ENCODE measurements at places on chromosomes 6 and 20.

- no peak for DNase-seq
These were observed 32.7 kb downstream of the CENPW start for GRCh38 chr6:126372626-126373025.

DNA sequence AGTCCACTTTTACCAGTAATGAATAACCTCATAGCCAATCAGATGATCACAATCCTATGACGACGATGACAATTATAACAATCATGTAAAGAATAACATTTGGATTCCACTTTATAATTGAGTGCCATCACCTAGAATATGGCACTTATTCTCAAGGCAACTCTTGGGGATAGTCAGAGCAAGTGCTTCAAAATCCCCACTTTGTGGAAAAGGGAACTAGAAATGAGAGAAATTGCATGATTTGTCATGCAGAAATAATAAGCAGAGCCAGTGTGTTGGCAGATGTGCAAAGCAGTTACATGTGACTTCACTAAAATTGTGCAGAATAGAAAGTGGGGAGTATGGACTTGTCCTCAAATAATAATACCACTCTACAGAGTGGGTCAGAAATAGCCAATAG, 41.3 kb downstream of the FRK start:
- no peak for DNase-seq

GRCh38 chr20:15033891-15034290, 696.5 kb upstream of the FLRT3 start:
- no peak for DNase-seq

DNA sequence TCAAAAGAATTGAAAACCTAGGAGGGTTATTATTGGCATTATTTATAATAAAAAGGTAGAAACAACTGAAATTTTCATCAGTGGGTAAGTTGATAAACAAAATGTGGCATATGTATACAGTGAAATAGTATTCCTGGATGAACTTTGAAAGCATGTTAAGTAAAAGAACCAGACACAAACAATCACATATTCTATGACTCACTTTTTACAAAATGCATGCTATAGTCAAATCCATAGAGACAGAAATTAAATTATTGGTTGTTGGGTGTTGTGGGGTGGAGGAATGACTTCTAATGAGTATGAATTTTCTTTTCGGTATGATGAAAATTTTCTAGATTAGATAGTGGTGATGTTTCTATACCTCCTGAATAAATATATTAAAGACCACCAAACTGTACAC, 94.6 kb downstream of the LRRC1 start:
- no peak for DNase-seq

GRCh38 chr6:88730611-88731011, 232.8 kb downstream of the RNGTT start:
- no peak for DNase-seq

GRCh38 chr6:161035182-161035980, 43.8 kb downstream of the MAP3K4 start:
- DNase-seq: no peak

GRCh38 chr20:57582432-57583288, 21.8 kb downstream of the PCK1 start:
- DNase-seq: no peak

GRCh38 chr20:11267131-11267761, 593.4 kb upstream of the JAG1 start:
- DNase-seq: peak; percentile 31

- no peak for DNase-seq
These were observed 86.7 kb upstream of the LAMP5 start for GRCh38 chr20:9427430-9428291.

GRCh38 chr20:53517146-53517545, 76.5 kb downstream of the ZNF217 start:
- DNase-seq: no peak

GRCh38 chr6:57262901-57263694, 41.0 kb upstream of the RAB23 start:
- DNase-seq: no peak

- no peak for DNase-seq
These were observed 608.4 kb downstream of the EPHA7 start for GRCh38 chr6:92810913-92811312.

DNA sequence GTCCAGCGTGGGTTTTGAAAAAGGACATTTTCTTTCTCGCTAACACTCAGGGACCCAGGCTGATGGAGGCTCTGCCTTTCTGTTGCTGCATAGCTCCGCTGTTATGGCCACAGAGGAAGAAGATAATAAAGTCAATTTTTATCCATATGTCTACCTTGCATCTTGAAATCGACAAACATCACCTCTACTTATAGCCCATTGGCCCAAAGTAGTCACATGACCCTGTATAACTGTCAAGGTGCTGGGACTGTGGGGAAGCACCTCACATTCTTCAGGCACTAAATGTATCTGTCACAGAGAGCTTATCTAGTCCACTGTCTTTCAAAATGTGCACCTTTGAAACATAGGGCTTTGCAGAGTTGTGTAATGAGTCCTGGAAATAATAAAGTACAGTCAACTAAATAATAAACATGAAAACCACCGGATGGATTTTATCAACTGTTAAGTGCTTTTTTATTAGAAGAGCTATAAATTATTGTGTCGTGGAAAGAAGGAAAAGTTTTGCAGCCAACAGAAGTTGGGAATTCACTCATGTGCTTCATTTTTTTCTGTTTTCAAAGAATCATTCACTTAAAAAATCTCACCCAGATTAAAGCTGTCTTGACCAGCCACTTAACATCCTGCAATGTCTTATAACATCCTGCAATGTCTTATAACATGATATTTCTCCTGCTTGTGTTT, 47.7 kb upstream of the RCAN2 start:
- DNase-seq: no peak

- DNase-seq: no peak
These were observed 5.3 kb downstream of the GCLC start for GRCh38 chr6:53539561-53539960.

- peak; percentile 10 for DNase-seq
These were observed 451.2 kb upstream of the JAG1 start for GRCh38 chr20:11124849-11125505.

DNA sequence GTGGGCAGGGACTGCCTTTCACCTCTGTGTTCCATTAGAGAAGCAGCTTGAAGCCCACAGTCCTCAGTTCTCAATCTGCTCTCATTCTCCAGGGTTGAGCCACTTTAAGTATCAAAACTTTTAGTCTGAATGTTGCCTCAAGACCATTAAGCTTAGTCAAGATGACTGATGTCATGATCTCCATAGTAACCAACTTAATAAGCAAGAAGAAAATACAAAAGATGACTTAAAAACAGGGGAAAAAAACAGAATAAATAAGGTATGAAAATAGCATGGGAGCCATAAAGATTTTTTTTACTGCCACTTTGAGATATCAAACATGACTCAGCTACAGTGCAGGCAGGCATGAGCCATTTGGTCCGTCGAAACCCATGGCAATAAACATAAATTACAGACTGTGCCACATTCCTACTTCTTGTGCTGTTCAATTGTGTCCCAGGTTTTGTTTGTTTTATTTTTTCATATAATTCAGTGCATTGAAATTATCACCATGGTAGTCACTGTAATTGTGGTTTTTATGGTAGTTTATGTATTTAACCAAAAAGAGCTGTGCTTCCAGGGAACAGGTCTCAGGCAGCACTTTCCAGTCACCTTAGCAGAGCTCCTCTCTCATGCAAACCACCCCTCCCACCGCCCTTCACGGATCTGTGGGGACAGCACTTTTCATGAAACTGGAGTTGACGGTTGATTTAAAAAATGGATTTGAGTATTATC, 156.5 kb upstream of the INSM1 start:
- DNase-seq: no peak

GRCh38 chr20:49115564-49115963, 69.5 kb downstream of the CSE1L start:
- DNase-seq: no peak

DNA sequence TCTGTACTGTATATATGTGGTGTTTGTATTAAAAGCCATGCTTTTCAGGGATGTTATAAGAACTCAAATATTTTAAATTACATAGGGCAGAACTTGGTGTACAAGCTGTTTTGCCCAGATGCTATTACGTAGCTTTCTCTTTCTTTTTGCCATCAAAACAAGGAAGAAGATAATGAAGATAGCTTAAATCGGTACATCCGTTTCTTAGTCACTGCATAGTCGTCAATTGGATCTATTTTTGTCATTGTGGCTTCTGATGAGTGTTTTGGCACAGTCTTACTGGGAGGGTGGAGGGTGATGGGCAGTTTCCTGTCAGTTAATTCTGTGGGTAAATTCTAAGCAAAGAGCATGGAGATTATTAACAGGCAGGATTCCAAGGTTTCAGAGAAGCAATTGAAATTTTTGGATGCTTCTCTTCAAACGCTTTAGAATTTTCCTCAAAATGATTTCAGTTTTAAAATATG, 649.1 kb upstream of the GJE1 start:
- DNase-seq: no peak

GRCh38 chr20:4632876-4633275, 88.8 kb upstream of the PRND start:
- DNase-seq: no peak

DNA sequence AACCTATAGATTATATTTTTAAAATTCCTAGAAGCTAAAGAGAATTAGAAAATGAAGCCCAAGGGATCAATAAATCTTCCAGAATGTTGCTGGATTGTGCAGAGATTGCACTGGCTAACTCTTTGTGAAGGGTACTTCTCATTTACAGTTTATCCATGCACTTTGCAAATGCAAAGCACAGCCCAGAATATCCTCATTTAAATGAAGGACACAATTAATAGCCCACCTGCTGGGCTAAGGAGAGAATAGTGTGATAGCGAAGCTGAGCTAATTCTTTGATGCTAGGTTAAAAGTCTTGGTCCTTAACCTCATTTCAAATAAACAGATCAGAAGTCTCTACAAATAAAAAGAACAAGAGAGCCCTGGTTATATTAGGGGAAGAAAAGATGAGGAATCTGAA, 72.5 kb downstream of the SMPDL3A start:
- no peak for DNase-seq

DNA sequence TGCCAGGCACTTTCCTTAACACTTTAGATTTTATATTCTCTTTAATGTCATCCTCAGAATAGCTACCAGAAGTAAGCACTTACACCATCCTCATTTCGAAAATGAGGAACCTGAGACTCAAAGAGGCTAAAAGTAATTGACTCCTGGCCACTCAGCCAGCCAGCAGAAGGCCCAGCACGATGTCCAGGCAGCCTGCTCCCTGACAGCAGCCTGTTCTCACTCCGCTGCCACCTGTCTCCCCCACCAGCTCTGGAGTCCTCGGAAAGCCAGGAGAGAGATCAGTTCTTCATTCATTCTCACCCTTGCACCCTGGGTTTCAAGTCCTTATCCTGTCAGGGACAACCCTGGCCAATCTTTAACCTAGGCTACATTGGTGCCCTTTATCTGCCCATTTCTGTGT, 174.0 kb downstream of the SASH1 start:
- DNase-seq: no peak

DNA sequence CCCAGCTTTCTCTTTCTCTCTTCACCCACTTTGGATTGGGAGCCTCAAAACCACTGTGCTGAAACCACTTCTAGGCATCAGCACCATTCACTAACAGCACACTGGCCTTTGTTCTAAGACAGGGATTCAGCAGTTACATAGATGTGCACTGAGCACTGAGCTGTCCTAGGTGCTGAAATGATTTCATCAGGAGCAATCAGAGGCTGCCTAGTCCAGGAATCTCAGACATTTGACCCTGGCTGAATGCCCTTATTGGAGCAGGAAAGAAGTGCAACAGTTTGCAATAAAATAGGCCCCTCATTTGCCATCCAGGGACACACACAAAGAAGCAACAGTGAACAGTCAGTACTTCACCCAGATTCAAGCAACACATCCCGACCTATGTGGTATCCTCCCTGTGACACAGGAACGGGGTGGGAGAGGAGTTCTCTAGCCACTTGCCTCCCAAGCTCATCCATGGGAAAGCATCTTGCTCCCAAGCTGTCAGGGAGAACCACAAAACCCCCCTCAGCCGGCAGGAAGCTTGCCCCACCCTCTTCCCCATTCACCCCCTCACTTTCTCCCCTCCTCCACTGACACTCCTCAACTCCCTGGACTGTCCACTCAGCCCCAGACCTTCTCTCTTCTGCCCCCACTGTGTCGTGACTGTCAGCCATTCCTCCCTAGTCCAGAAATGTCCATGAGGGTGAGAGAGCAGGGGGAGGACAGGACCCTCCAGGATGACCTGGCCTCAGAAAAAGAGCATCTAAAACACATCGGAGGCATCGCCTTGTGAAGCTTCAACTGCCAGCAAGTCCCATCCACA, 304.4 kb downstream of the PREX1 start:
- no peak for DNase-seq

GRCh38 chr6:34522761-34523160, 33.4 kb downstream of the SPDEF start:
- DNase-seq: no peak

- no peak for DNase-seq
These were observed 192.5 kb downstream of the PTPRK start for GRCh38 chr6:128327890-128328289.

GRCh38 chr6:26550250-26550993, 12.3 kb downstream of the HMGN4 start:
- no peak for DNase-seq

- no peak for DNase-seq
These were observed 20.3 kb downstream of the KIZ start for GRCh38 chr20:21146215-21146614.

DNA sequence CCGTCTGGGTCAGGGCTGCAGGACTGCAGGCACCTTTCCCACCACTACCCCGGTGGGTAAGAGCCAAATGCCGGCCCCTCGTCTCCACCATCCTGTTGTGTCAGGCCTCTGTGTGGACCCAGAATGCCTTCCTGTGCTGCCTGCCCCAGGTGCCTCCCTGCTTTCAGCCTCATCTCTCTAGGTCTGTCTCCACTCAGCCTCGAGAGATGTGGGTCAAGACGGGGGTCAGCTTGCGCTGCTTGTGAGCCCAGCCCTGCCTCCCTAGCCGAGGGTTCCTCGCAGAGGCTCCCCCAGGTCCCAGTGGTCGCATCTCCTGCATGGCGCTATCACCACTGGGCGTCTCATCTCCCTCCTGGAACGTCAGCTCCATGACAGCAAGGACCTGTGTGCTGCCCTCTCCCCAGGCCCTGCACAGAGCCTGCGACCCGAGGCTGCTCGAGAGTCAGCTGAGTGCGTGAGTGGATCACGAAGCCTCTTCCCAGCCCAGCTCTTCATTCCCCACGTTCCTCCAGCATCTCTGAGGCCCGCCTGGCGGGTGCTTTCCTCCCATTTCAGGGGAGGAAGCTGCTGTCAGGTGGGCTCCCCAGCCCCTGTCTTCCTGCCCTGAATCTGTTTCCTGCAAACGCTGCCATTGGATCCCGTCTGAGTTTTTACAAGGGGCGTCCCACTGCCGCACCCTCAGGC, 38.7 kb upstream of the ZBP1 start:
- no peak for DNase-seq

Data from midbrain (tissue), 1 donor.